Germinal center (tissue), 1 donor: ENCODE measurements at places on chromosomes 11 and 22.

- no peak for DNase-seq
Observed at GRCh38 chr11:126973051-126973450, 27.5 kb downstream of the KIRREL3 start.

DNA sequence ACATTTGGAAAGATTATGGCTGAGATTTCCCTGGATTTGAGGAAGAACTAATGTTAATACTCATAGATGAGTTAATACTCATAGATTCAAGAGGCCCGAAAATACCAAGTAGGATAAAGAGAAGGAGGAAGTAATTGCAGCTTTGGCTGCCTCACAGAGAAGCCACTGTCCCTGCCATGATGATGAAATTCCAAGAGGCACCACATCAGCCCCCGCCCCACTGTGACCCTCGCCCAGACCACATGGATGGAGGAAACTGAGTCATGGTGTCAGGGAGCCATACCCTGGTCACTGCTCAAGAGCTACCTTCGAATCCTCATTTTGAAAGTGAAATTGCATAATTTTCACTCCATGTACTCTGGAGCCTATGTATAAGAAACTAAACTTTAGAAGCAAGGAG lies 92.9 kb upstream of the SLC22A12 start:
- no peak for DNase-seq

GRCh38 chr22:48431536-48432315 lies 1395.9 kb downstream of the BRD1 start:
- DNase-seq, result no peak

DNA sequence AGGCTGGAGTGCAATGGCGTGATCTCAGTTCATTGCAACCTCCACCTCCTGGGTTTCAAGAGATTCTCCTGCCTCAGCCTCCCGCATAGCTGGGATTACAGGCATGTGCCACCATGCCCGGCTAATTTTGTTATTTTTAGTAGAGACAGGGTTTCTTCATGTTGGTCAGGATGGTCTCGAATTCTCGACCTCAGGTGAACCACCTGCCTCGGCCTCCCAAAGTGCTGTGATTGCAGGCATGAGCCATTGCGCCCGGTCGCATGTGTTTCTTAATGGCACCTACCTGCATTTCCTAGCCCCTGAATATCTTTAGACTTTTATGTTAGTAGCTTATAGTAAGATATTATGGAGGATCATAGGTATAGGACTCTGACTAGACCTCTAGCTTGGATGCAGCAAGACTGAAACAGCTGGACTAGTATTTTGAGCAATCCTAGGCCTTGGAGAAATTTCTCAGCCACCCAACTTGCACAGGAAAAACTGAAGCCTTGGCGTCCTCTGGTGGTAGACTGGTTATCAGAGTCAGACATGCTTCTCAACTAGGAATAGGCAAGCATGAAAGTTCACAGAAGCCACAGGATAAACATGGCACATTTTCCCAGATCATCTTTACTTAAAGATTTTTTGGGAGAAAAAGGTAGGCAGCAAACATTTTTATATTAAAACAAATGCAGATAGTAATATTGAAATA lies 22.7 kb upstream of the C1QTNF4 start:
- DNase-seq, result no peak

- DNase-seq, result no peak
Observed at GRCh38 chr11:134607963-134608750, 196.1 kb upstream of the B3GAT1 start.
